ENCODE measurements at places on chromosomes 1 and 21.

DNA sequence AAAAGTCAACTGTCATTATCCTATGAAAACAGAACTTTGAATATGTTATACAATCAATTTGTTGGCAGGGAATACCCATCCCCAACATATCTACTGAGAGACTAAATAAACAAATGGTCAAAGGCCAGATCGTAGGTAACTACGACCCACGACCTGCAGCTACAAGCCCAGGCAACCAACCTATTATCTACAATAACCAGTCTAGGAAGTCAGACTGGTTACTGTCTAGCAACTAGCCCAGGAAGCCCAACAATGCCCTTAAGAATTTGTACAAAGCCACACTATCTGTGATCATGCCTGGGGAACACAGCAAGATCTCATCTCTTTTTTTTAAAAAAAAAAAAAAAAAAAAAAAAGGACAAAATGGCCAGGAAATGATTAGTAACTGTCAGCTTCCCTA is 58.7 kb downstream of the SMYD3 start:
- no peak for DNase-seq

DNA sequence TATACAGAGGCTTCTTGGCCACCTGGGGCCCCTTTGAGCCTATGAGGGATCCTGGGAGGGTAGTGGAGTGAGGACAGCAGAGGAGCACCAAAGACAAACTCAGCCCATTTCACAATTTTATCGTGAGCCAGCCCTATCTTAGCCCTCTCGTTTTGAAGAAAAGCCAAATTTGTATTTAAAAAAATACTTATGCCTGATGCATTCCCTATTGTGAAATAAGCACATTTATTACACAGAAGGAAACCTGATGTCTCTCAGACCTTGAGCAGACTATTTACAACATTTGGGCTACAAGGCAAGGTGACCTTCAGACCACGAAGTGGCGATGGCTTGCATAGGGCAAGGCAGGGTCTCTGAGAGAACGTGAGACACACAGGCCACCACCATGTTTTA is 41.3 kb upstream of the H6PD start:
- no peak for DNase-seq

- no peak for DNase-seq
Measured at GRCh38 chr1:93960641-93961147, 51.5 kb upstream of the GCLM start.

- DNase-seq: no peak
Measured at GRCh38 chr21:42200906-42201614, 17.9 kb upstream of the ABCG1 start.

- no peak for DNase-seq
Measured at GRCh38 chr1:212196355-212196754, 88.9 kb upstream of the PPP2R5A start.

Measured in NCI-H1436 treated with DMSO at 0.1 percent for 48 hours (cell line).